Stimulated activated CD4-positive, alpha-beta T cell treated with anti-CD3 and anti-CD28 coated beads, Interleukin-12 subunit alpha, Interleukin-12 subunit beta, amount 100 ng/mL, for 24 hours (primary cell): ENCODE measurements at places on chromosomes 5 and 9.

DNA sequence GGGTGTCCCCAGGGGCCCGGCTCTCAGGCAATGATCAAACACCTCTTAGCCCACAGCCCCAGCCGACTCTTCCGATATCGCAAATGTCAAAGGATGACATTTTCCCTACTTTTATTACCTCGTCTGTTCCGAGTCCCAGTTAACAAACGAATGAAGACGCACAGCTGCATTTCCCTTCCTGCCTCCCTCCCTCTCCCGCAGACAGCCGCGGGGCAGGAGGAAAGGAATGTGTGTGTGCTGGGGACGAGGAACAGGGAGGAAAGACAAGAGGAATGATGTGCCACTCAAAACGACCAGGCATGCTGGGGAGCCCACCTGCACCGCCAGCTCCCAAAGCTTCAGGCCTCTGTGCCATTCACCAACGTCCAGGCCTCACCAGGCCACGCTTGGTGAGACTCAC, 125.9 kb upstream of the SARDH start:
- no peak for DNase-seq

- DNase-seq: no peak
These were observed 39.8 kb upstream of the ACO1 start for GRCh38 chr9:32344551-32345182.

GRCh38 chr5:173981185-173981761, 7.7 kb upstream of the C5orf47 start:
- DNase-seq: no peak

GRCh38 chr5:16854351-16854750, 81.7 kb downstream of the MYO10 start:
- no peak for DNase-seq

DNA sequence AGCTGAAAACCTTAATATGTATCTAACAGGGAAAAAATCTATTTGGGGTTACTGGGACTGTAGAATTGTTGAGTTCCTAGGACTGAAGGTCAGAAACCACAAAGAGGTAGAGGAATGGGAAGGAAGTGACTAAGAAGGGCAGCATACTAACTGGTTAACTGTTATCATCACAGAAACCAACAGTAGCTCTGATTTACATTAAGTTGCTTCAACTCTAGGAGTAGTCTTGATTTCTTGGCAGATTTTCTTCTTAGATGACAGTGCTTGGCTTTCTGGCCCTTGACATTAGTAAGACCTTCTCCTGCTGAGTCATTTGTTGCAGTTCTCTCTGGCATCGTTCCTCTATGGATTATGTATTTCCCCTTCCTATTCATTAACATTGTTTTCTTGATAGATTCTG, 116.1 kb upstream of the RASA1 start:
- DNase-seq: no peak

DNA sequence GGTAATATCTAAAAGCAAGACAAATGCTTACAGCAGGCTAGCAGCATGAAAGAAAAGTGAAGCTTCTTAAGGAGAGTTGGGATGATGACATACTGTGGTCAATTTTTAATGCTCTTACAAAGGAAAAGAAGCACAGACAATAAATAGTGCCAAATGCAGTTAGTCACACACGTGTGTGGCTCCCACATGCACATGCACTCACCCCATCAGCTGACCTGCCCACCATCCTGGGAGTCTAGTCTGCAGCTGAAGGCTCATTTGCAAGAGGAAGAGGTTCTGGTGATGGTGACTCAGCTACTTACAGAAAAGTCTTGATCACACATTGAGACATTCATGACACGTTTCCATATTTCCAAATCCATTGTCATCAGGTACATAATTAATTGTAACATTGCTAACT, 129.3 kb downstream of the MRPL36 start:
- DNase-seq: no peak

DNA sequence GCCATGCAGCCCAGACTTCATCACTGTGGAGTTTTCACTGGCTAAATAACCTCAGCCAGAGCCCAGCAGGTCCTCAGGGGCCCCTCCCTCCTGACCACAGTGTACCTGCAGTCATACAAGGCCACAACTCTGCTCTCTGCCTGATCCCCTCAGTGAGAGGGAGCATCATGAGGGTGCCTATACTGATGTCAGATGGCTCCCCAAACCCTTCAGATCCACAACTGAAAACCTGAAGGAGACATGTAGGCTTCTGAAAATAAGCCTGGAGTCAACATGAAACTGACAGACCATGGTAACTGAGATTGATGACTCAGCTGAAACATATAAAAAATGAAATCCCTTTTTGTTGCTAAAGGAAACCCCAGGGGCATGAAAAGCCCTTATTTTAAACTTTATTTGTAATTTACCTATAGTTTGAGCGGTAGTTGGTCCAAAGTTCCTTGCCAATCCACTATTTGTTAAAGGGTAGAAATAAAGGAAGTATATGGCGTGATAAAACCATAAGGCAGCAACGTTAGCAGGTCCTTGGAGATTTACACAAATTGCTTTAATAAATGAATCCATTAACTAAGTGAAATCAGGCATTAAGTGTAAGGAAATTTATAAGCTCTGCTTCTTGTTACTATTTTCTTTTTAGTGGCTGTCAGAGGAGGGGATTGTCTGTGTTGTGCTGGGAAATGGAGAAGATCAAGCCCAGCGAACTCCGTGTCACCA, 68.3 kb downstream of the FGF1 start:
- DNase-seq: no peak
